Cardiac atrium fibroblast (primary cell): ENCODE measurements at places on chromosomes 7 and 10. TPM values are rescaled to one million over a fixed set of nuclear protein-coding genes. Genes with fewer than 3 reads are reported as not detected.

The CALHM2 gene
- total RNA-seq: 71.3 and 87.0 TPM in 2 replicates

The PODXL gene
- 2.9 and 10.9 TPM in 2 replicates for total RNA-seq

The SORCS1 gene
- total RNA-seq: not detected in 2 replicates

The TMEM270 gene
- total RNA-seq: not detected in 2 replicates

The STEAP4 gene
- 2.0 and 38.9 TPM in 2 replicates for total RNA-seq

The JAKMIP3 gene
- total RNA-seq: under 0.01 and 0.16 TPM in 2 replicates

The ANXA11 gene
- 122 and 129 TPM in 2 replicates for total RNA-seq

The ICA1 gene
- total RNA-seq: not detected in 2 replicates

The SFXN4 gene
- total RNA-seq: 14.6 and 70.4 TPM in 2 replicates

The FAM170B gene
- not detected in 2 replicates for total RNA-seq

The MUC3A gene
- total RNA-seq: not detected in 2 replicates

The AOAH gene
- not detected in 2 replicates for total RNA-seq

The BTBD16 gene
- not detected in 2 replicates for total RNA-seq

The SPDYE11 gene
- total RNA-seq: not detected in 2 replicates

The HHEX gene
- total RNA-seq: 3.1 and 14.8 TPM in 2 replicates
